ENCODE measurements at places on chromosomes 12 and 14. TPM values are rescaled to one million over a fixed set of nuclear protein-coding genes. Genes with fewer than 3 reads are reported as not detected.
A peak's percentile ranks its signal among the peaks of the same experiment; 100 is the strongest.

MED13L gene
- 189 TPM for total RNA-seq

PDE3A gene
- 7.1 TPM for total RNA-seq

SRGAP1 gene
- total RNA-seq: 14.5 TPM

SLC17A8 gene
- total RNA-seq: not detected

CCDC175 gene
- total RNA-seq: not detected

STAT6 gene
- 81.6 TPM for total RNA-seq

CDK17 gene
- total RNA-seq: 73.8 TPM

EIF4B gene
- total RNA-seq: 838 TPM

TRPV4 gene
- total RNA-seq: 0.43 TPM

TPPP2 gene
- not detected for total RNA-seq

LRTM2 gene
- total RNA-seq: not detected

- DNase-seq: no peak
These were observed 74.7 kb downstream of the DIO3 start for GRCh38 chr14:101635749-101636560.

DNA sequence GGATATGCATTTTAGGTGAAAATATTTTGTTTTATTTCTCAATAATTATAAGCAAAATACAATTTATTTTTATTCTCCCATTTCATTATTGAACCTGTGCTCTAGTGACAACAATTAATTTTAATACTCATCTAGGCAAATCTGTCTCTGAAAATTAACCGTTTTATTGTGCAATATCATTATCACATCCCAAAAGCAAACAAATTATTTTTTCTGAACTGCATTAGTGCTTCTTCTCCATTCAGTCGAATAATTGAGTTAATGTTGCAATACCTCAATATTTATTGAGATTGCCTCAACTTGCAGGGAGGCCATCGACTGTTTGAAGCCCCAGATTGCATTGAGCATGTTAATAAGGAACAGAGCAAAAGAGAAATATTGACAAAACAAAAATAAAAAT is 303.2 kb upstream of the LRFN5 start:
- no peak for DNase-seq

DNA sequence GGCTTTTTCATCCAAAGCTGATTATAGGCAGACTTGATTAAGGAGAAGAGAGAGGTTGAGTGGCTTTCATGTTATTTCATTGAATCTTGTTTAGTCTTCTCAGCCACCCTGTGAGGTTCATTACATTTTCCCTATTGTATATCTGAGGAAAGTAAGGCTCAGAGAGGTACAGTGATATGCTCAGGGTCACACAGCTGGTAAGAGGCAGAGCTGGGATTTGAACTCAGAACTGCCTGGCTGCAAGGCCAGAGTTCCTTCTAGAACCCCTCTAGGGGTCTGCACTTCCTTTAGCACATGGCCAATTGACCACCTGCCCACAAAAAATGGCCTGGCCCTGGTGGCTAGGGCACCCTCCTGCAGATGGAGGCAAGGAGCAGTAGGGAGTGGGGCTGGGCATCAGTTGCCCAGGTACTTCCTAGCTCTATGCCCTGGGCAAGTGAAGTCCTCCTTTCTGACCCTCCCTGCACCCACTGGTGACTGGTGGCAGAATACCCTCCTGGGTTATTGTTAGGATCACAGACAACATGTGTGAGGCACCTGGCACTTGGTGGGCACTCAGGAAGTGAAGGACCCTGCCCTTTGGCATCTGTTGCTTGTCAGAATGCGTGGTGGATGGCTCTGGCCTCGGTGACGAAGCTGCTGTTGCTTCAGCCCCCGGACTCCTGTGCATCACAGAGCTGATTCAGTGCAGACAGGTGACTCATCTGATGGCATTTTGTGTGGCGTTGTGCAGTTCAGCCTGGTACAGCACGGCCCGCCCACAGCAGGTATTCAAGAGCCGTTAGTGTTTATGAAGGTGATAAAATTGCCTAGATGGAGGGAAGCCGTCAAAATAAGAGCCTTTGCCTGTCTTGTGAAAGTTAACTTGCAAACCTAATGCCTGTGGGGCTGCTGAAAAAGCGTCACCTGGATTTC is 115.8 kb downstream of the SLC25A47 start:
- DNase-seq: peak; percentile 74

DNA sequence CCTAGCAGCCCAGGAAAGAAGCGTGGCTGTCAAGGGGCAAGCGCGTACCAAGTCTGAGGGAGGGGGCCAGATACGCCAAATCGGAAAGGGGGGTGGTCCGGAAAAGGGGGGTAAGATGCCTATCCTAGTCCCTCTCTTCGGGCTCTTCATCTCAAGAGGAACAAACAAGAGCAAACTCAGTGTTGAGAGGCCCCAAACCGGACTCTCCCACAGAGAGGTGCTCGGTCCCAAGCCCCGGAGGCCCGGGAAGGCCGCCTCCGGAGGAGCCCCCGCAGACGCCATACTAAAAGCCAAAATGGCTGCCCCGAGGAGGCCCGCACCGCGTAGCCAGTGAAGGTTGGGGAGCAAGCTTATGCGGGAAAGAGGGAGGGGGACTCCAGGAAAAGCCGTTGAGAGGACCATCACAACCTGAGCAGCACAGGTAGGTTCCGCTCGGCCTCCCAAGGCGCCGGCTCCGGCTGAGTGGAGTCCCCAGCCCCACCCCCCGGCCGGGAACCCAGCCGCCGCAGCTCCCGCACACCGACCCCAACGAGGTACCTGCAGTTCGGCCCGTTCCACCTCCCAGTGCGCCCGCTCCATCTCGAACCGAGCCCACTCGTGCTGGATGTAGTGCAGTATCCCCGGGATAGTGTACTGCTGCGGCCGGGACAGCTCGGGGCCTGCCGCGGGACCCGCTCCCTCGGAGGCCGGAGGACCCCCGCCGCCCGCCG is at the start of gene AP4S1:
Gene AP4S1 (plus strand): TSS at position 283 of the 710 bp plus-strand sequence. CDS start 40,548 bp downstream, outside the sequence.
- DNase-seq: no peak

DNA sequence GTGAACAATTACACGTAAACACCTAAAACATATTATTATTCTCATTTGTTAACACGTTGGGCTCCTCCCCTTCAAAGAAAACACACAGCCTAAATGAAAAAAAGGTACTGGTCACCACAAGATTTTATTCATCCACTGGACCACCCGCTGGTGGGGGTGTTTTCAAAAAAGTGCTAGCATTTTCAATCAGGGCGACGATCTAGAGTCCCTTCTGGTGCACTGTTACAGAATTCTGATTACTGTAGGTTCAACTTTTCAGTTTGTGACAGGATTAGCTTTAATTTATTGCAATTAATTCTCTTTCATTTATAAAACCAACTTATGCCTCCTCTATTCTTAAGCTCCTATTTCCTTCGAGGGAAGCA is 443 bp downstream of the MAGOHB start:
- peak; percentile 29 for DNase-seq

GRCh38 chr14:68741839-68742470 is 50.9 kb downstream of the ZFP36L1 start:
- no peak for DNase-seq

GRCh38 chr12:106601031-106601430 is 18.2 kb downstream of the RFX4 start:
- no peak for DNase-seq

GRCh38 chr14:68576496-68577244 is 216.2 kb downstream of the ZFP36L1 start:
- DNase-seq: peak; percentile 51

- DNase-seq: peak; percentile 83
These were observed 103.5 kb downstream of the FGD4 start for GRCh38 chr12:32502693-32503502.

DNA sequence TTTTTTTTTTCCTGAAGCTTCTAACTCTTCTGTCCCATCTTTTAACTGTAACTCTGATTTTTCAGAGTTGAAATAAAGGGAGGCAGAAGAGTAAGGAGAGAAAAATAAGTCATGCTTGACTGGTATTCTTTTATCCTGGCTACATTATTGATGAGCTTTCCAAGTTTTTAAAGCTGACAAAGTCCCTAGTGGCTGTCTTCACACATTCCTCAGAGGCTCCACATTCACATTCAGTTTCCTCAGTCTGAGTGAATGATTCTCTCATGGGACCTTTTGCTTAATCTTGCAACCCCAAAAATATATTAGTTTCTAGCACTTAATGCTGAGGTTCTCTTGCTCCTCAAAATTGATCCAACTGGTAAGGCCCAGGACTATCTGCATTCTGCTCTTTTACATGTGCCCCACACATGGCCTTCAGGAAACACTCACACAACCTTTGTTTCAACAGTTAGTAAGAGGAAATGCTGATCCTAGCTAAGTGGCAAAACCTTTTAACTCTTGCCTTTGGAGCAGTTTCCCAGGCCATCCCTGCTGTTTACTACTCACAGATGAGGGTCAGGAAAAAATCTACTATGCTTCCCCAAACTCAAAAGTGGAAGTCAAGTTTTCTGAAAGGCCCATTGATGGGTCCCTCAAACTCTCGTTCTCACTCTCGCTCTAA is 61.7 kb upstream of the SLC6A15 start:
- no peak for DNase-seq

DNA sequence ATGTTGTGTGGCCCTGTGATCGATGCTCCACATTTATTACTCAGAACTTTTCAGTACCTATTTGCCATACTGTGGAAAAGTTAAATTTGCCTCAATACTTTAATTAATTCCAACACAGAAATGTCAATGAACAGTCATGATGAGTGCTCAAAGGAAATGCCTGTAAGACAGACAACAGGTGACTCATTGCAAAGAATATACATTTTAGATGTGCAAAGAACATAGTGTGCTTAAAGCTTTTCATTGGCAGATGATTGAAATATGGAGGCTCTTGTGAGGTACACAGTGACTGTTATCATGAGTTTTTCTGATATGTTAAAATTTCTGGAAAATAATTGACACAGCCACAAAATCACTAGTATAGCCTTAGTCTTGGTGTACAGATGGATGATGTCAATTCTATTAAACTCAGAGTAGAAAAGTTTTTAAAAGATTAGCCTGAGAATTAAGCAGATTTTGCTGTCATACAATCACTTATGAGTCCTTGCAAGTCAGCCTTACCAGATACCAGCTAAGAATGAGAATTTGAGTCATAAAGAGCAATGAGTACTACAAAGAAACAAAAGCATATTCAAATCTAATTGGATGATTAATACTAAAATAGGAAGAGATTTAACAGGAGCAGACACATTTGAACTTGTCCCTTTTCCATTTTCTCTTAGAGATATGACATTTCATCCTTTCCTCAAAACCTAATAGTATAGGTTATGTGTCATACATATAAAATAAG is 544.1 kb downstream of the KCNH5 start:
- no peak for DNase-seq

DNA sequence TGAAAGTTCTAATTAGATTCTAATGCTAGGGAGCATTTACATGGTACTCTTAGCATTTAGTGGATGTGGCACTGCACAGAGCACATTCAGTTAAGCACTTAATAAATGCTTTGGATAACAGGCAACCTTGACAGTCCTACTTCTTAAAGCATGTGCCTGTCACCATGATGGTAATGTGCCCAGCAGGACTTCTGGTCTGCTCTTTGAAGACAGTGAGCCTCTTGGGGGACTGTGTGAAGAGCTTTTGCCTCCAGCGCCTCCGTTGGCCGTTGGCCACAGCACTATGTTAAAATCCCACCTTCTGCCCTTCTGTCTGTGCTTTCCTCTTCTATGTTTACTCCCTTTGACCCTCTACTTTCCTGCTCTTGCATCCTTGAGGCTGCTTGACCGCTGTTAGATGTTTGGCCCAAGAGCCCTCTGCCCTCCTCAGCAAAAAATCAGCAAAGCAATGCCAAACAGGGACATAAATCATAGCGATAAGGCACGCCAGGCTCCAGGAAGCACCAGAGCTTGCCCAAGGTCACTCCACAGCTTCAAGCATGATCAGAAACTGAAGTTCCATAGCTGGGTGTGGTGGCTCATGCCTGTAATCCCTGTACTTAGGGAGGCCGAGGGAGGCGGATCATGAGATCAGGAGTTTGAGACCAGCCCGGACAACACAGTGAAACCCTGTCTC is 8.3 kb downstream of the CDKL1 start:
- peak; percentile 96 for DNase-seq

DNA sequence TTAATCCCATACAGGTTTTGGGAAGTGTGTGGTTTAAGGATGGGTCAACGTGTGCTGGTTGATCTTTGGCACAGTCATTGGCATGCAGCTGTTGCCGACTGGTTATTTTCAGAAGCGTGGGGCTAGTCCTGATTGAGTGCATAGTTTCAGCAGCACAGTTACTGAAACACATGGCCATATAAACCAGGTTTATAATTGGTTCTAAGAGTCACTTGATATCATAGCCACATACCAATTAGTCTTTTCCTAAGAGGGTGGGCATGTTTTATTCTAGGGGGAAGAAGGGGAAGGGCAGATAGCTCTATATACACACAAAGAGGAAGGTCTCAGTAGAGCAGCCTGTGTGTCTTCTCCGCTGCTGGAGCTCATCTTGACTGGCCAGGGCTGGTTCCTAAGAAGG is 11.0 kb upstream of the RPS6KL1 start:
- peak; percentile 56 for DNase-seq

GRCh38 chr14:105944632-105945610 is 418.5 kb downstream of the TMEM121 start:
- DNase-seq: no peak

GRCh38 chr14:34614638-34615037 is 15.3 kb downstream of the SNX6 start:
- DNase-seq: no peak

DNA sequence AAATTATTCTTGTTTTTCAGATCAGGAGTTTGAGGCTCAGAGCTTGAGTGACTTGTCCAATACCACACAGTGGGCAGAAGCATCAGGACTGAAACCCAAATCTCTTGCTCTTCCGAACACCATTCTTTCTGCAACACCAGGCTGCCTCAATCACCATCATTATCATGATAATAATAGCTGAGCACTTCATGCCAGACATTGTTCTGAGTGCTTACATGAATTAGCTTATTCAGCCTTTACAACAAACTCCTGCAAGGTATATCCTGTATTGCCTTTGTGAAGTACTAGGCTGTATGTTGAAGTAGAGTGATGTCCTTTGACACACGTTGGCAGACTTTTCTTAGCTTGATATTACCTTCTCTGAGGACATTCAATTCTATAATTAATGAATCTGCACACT is 257.4 kb upstream of the ATP2B1 start:
- DNase-seq: no peak

DNA sequence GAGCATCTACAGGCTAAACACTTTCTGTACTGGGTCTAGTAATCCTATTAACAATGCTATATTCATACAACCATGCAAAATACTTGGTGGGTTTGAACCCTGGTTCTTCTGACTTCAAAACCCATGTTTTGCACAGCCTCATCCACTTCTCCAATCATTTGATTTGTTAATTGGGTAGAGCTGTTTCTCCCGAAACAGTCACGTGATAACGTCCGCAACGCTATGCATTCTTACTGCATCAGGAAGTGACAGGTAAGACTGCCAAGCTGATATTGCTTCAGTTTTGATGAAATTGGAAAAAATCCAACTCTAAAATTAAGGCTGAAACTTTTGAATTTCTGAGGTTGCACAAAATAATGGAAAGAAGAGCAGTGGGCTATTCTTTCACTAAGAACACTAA is 30.4 kb upstream of the RNU6-7 start:
- DNase-seq: no peak

- DNase-seq: no peak
These were observed 134.0 kb upstream of the CPSF6 start for GRCh38 chr12:69105101-69105962.

DNA sequence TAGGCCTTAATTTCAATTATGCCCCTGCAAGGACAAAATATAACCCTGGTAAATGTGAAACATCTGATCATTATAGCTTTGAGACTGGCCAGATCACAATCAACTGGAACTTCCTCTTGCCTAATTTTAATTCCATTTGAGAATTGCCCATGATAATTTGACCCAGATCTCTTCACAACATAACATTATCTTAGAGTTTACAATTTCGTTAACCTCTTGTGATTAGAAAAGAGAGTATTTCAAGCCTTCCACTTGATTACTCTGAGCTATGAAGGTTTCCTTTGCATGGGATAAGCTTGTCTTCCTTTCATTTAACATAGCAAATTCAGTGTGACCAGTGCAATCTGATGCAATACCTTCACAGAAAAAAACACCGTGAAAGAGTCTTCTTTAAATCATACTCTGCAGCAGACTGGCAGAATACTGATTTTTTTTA is 143.6 kb downstream of the DUSP6 start:
- DNase-seq: peak; percentile 76

Measured in fibroblast of villous mesenchyme (primary cell).